ENCODE measurements at places on chromosomes 1 and 21.

- DNase-seq: no peak
These were observed 90.9 kb upstream of the KCNK1 start for GRCh38 chr1:233523047-233523446.

- no peak for DNase-seq
These were observed 75.7 kb upstream of the LAMC2 start for GRCh38 chr1:183110326-183110880.

DNA sequence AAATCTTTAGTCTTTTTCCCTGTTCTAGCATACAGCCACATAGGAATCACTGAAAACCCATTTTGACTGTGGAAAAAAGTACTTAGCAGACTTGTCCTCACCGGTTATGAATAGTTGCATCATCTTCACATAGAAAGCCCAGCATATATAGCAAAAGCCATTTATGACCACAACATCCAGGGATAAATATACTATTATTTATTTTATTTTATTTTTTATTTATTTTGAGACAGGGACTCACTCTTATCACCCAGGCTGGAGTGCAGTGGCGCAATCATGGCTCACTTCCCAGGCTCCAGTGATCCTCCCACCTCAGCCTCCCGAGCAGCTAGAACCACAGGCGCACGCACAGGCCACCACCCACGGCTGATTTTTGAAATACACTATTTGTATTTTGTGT is 175.3 kb downstream of the GALNT2 start:
- DNase-seq: no peak

GRCh38 chr1:232538224-232538942 is 91.5 kb downstream of the SIPA1L2 start:
- DNase-seq: no peak

GRCh38 chr1:2495026-2495425 is 18.9 kb downstream of the PLCH2 start:
- no peak for DNase-seq

DNA sequence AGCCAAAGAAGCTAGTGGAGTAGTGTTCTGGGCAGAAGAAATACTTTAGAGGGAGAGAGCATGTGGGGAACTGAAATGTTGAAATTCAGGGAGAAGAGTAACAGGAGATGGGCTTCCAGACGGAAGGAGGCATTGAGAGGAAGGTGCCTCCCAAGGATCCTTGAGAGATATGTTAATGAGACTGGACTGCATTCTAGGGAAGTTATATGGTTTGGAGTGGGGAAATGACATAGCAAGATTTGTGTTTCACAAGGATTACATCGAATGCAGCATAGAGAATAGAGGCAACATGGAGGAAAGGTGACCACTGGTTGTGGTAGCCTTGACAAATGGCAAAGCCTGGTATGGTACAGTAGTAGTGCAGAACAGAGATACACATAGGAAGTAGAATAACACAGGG is 160.5 kb upstream of the HMCN1 start:
- DNase-seq: no peak

- no peak for DNase-seq
These were observed 5.2 kb downstream of the SLC2A1 start for GRCh38 chr1:42953182-42954180.

GRCh38 chr1:4653328-4653660 is 1.1 kb upstream of the AJAP1 start:
- no peak for DNase-seq

DNA sequence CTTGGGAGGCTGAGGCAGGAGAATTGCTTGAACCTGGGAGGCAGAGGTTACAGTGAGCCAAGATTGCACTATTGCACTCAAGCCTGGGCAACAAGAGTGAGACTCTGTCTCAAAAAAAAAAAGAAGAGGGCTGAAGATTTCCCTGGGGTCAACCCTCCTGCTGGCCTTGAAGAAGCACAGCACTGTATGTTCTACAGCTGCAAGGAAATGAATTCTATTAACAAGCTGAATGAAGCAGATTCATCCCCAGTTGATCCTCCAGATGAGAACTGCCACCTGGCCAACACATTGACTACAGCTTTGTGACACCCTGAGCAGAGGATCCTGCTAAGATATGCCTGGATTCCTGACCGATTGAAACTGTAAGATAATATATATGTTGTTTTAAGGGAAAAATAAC is 129.5 kb downstream of the ADSS2 start:
- DNase-seq: no peak

- peak; percentile 73 for DNase-seq
These were observed 3.7 kb upstream of the ARHGEF19 start for GRCh38 chr1:16215882-16216753.

DNA sequence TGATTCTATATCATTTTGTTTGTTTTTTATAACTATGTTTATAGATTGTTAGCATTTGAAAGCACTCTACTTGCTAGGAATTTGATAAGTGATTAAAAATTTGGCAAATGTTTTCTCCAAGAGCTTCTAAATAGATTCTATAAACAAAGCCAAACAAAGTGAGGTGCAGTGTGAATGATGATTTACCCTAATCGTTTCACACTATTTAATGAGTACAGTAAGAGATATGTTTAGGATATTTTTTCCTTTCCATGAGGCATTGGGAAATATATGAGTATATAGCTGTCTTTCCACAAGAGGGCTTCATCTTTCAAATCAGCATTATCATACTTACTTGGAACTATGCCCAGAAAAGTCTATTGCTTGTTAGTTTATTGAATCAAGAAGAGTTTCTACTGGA is 277.0 kb upstream of the BRINP3 start:
- no peak for DNase-seq

DNA sequence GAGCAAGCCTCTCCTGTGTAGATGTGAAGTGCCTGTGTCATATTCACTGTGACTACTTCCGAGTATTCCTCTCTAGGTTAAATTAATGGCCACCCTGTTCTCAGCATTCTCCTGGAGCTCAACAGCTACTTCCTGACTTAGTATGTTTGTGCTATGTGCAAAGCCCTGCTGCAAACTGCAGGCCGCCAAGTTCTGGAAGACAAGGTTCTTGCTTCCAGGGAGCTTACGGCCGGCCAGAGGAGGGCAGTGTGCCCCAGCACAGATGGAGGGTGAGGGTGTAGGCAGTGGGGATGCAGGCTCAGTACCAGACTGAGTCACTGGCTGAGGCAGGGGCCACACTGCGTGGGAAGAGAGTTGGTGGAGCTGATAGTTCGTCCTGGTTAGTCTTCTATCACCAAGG is 43.2 kb downstream of the ELK4 start:
- no peak for DNase-seq

- no peak for DNase-seq
These were observed 17.3 kb upstream of the TSPEAR start for GRCh38 chr21:44728716-44729115.

DNA sequence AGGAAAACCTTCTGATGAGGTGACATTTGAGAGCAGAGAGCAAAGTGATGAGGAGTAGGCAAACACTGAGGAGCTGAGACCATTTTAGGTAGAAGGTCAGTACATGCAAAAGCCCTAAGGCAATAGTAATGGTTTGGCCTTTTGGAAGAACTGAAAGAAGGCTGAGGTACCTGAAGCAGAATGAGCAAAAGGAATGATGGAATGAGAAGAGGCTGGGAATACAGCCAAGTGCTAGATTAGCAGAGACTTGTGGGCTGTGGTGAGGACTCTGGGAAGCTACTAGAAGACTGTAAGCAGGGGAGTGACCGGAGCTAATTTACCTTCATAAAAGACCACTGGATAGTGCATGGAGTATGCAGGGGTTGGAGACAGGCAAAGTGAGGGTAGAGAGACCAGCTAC is 77.9 kb downstream of the GFI1 start:
- DNase-seq: no peak

DNA sequence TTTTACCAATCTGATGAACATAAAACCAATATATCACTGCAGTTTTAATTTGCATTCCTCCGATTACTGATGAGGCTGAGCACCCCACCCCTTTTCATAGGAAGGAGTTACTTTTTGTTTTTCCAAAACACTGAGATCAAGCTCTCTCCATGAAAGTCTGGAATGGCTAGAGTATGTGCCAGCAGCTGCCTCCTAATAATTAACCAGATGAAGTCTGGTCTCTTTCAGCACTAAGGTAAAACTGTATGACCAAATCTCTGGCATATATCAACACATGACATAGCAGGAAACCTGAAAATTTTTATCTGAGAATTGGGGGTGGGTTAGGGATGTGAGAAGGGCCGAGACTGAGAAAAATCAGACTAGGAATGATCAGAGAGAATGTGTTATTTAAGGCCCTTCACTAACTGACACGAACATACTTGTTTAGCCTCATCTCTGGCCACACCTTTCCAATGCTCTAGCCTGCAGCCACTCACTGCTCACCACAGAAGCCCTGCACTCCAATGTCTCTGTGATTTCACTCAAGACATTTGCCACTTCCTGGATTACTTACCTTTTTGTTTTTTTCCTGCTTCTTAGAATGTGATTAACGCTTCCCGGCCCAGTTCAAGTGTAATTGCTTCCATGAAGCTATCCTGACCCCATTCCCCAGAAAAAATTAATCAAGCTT is 34.7 kb downstream of the WASF2 start:
- no peak for DNase-seq

- no peak for DNase-seq
These were observed 12.0 kb downstream of the DHCR24 start for GRCh38 chr1:54875000-54875399.
